ENCODE measurements at places on chromosomes 6 and 20.

DNA sequence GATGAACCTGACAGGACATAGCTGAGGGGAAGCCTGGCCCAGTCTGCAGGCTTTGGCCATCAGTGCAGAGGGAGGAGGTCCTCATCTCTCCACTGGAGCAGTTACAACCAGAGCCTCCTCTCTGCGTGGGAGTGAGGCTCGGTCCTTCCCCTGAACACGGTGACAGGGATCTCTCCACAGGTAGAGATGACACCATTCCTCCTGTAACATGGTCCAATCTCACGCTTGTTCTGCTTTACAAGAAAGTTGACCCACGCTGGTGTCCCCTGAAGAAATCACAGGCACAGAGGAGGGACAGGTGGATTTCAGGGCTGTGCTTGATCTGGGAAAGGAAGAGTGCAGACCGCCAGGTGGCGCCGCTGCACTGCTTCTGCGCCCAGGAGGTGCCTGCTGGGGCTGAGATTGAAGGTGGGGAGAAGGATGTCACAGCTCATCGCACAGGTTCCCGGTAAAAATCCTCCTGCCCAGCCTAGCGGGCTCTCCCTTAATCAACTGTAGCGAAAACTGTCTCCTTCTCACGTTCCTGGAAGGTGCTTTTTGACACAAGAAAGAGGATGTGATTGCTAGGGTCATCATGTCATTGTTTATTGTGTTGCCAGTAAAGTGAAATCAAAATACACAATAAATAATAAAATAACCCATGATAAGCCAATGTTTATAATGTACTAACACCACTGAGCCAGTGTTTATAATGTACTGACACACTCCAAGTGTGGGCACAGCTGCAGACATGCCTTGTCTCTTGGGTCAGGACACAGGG is 20.4 kb downstream of the HLA-G start:
- DNase-seq = peak; percentile 66

- no peak for DNase-seq
Measured at GRCh38 chr6:169959136-169960002, 207.9 kb downstream of the ERMARD start.

- DNase-seq = no peak
Measured at GRCh38 chr6:135503703-135504475, 6.3 kb upstream of the AHI1 start.

DNA sequence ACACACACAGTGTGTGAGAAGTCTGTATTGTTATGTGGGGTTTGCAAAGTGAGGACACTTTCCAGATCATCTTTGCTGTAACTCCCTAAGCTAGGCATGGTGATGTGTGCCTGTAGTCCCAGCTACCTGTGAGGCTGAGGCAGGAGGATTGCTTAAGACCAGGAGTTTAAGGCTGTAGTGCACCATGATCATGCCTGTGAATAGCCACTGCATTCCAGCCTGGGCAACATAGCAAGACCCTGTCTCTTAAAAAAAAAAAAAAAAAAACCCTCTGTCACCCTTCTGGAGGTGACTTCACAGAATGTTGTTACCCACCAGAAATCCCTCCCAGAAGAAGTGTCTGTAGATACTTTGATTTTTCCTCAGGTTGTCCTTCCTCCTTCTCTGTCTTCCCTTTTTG is 14.9 kb downstream of the CASS4 start:
- no peak for DNase-seq

- DNase-seq = no peak
Measured at GRCh38 chr6:83221276-83221675, 28.1 kb downstream of the RWDD2A start.

GRCh38 chr20:19937651-19938420 is 79.3 kb upstream of the NAA20 start:
- DNase-seq = no peak

DNA sequence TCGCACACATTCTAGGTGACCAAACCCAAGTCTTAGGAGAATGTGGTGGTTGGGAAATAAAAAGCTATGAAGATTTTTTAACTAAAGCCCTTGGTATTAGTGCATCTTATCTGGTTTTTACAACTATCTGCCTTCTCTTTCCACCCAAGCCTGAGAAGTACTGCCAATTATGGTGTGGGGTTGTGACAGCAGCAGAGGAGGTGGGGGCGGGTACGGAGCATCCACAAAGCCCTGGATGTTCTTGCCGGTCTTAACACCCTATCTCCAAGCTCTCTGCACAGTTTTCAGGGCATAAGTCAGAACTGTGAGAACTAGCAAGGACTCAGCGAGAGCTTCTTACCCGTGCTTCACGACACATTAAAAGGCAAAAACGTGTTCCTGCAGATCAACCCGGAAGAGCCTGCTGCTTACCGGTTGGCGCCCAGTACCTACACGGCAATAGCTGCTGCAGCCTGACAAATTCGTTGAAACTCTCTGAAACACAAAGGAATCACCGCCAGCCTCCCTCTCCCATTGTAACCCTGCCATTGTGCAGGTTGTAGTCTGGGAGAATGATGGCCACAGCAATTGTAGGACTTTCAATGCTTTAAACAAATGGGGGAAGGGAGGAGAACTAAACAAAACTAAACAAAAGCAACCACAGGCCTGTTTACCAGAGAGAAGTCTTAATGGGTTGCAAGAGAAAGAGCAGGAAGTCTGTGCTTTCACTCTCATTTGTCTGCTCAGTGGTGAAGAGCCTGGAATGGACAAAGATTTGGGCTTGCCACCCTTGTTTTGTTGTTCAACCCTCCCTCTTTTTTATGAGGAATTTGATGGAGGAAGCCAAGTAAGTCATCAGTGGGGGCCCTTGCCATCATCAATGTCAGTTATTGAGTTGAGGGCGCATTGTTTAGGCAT is 461.0 kb upstream of the JARID2 start:
- DNase-seq = no peak

- no peak for DNase-seq
Measured at GRCh38 chr6:50543666-50544065, 169.7 kb upstream of the TFAP2D start.

DNA sequence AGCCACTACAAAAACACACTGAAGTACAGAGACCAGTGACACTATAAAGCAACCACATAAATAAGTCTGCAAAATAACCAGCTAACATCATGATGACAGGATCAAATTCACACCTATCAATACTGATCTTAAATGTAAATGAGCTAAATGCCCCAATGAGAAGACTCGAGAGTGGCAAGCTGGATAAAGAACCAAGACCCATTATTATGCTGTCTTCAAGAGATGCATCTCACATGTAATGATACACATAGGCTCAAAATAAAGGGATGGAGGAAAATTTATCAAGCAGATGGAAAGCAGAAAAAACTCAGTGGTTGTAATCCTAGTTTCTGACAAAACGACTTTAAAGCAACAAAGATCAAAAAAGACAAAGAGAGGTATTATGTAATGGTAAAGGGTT is 138.1 kb upstream of the PLN start:
- no peak for DNase-seq

DNA sequence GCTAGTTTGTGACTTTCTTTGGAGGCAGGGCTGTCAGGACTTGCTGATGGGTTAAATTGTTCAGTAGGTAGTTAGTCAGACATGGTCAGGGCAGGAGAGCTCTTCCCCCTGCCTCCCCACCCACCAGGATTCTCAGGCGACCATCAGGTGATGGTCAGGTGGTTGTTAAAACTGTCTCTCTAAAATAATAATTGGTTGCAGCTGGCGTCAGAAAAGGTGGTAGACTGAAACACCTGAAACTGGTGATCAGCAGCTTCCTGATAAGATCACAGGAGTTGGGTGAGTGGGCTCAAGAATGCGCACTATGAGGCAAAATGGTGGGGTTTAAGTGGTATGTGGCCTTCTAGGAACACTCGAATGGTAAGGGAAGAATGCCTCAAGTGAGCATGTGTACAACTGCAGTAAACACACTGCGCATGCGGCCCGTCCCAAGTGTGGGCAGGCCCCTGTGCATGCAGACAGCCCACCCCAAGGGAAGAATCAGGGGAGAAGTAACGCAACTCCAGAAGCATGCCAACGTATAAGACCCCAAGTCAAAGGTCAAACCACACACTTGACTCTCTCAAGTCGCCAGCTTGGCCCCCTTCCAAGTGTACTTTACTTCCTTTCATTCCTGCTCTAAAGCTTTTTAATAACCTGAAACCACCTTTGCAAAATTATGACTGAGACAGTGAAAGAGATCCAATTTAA is 7.9 kb upstream of the BLCAP start:
- no peak for DNase-seq

DNA sequence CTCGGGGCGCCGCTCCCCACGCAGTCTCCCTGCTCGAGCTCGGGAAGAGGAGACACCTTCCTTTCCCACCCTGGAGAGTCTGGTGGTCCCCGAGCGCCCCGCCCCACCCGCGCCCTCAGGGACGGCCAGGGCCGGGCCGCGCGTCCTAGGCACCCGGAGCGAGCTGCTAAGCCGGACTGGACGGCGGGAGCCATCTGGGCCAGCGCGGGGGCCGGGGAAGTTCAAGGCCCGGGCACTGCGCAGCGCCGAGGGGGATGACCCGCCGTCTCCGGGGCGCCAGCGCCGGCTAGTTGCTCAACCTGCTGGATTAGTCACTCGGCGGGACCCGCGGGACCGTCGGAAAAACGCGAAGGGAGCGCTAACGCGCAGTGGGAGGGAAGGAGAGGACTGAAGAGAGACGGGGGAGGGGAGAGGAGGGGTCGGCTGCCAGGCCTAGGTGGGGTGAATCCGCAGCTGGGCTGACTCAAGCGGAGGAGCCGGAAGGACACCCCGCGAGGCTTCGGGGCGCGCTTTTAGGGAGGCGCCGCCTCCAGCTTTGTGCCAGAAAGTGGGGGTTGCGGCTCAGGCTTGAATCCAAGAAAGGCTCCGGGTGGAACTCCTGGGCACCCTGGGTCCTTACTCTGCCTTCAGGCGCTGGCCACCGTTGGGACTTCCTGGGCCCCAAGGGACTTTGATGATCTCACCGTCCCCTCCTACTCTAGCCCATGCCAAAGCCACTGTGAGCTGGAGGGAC is 75.7 kb upstream of the FOXP4 start:
- DNase-seq = no peak

DNA sequence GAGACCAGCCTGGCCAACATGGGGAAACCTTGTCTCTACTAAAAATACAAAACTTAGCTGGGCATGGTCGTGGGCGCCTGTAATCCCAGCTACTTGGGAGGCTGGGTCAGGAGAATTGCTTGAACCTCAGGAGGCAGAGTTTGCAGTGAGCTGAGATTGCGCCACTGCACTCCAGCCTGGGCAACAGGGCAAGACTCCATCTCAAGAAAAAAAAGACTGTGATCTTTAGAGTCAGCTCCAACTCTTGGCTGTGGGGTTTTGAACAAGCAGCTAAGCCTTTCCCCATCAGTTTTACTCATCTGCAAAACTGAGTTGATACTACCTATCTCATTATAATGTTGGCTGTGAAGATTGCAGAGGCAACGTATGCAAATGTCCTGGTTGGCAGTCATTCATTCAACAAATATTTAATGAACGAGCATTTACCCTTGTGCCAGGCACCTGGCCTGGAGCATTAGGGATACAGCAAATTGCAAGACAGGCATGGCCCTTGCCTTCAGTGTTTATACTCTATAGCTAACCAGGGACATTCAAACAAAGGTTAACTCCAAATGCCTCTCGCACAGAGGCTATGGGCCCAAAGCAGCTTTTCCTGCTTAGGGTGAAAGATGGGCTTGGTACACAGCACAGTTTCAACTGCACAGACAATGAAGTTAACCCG is 37.8 kb downstream of the ILRUN start:
- DNase-seq = no peak

GRCh38 chr20:891058-891705 is 25.0 kb downstream of the ANGPT4 start:
- no peak for DNase-seq

DNA sequence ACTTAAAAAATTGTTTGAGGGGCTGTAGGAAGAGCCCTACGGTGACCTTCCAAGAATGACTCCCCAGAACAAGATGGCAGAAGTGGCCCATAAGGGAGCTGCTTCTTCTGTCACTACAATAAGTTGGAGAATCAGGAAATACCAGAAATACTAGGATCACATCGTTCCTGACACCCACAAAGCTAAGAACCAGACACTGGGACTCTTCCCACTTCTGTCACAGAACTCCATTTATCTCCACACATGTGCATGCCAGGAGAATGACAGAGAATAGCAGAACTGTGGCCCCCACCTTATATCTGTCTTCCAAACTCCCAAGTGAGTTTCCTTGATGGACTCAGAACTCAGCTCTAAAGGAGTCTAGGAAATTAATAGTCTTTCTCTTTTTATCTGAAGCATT is 54.6 kb upstream of the UBR2 start:
- DNase-seq = no peak

- DNase-seq = no peak
Measured at GRCh38 chr6:37119387-37119886, 50.5 kb upstream of the PIM1 start.

- DNase-seq = no peak
Measured at GRCh38 chr20:38918172-38918571, 8.0 kb upstream of the FAM83D start.

GRCh38 chr6:16901306-16901705 is 140.0 kb upstream of the ATXN1 start:
- DNase-seq = no peak

- DNase-seq = no peak
Measured at GRCh38 chr6:21999012-21999528, 297.8 kb downstream of the PRL start.

- no peak for DNase-seq
Measured at GRCh38 chr6:111606620-111607115, 990 bp upstream of the TRAF3IP2 start.

- DNase-seq = no peak
Measured at GRCh38 chr6:95081231-95081630, 496.1 kb upstream of the MANEA start.

DNA sequence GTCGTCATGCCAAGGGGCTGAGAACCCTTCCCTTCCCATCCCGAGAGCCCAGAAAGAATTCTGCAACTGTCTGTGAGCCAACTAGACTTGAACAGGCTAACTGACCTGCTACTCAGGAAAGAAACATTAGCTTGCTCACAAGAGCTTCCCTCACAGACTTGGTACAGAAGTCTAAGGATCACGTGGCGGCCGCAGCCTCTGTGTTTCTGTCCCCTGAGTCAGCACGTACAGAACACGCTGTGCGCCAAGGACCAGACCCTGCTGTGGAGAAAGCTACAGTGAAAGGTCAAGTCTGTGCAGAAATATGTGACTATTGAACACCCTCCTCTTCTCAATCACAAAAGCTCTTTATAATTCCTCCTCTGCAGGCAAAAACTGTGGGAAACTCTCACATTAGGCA is 151.3 kb upstream of the QKI start:
- no peak for DNase-seq

DNA sequence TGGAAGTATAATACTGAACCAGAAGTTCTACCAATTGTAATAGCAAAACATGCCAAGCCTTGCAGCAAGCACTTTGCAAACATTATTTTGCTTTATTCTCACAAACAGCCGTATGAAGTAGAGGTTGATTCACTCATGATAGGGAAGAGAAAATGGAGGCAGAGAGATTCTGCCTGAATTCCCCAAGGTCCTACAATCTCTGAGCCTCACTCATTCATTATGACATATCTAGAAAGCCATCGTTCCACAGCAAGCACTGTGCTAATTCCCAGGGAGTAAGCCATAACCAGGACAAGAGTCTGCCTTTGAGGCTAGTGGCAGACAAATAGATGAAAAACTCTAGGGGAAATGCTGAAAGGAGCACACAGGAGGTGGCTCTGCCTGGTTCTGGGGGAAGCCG is 288.0 kb downstream of the TSHZ2 start:
- no peak for DNase-seq
